ENCODE measurements at places on chromosomes 6 and 20.

DNA sequence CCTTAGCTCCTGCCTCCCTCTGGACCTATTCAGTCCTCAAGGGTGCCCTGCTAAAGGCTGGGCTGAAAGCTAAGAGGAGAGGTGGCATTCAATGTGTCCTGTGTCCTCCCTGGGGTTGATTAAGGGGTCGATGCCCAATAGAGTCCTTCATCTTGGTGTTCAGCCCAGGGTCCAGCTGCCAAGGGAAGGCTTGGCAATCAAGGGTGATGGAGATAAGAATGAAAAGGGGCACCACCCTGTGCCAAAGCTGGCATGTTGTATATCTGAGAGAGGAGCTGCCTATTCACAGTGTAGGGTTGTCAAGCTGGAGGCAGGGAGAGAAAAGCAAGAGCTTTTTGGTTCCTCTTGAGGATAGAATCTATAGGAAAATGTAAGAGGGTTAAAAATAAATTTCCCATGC, 12.3 kb downstream of the C20orf173 start:
- DNase-seq, result no peak

DNA sequence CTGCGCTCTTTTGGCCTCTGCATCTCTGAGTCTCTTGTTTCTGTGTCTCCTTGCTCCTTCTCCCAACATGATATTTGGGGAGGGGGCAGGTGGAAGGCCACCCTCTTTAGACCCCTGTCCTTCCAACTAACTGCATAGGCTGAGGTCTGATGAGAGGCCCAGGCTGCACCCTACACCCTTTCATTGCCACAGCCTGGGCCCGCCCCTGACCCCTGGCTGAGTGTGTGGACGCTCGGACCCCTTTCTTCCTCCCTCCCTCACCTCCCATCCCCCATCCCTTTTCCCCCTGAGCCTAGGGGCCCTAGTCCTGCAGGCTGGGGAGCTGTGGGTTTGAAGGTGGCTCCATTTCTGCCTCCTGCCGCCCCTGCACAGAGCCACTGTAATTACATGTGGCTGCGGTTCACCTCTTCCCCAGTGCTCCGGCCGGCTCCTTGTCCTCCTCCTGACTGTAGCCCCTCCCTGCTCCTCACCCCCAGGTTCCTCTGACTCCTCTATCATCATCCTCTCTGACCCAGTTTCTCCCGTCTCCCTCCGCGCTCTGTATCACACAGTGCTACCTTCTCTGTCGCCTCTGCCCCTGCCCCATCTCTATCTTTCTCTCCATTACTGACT, 6.8 kb downstream of the MDFI start:
- no peak for DNase-seq

DNA sequence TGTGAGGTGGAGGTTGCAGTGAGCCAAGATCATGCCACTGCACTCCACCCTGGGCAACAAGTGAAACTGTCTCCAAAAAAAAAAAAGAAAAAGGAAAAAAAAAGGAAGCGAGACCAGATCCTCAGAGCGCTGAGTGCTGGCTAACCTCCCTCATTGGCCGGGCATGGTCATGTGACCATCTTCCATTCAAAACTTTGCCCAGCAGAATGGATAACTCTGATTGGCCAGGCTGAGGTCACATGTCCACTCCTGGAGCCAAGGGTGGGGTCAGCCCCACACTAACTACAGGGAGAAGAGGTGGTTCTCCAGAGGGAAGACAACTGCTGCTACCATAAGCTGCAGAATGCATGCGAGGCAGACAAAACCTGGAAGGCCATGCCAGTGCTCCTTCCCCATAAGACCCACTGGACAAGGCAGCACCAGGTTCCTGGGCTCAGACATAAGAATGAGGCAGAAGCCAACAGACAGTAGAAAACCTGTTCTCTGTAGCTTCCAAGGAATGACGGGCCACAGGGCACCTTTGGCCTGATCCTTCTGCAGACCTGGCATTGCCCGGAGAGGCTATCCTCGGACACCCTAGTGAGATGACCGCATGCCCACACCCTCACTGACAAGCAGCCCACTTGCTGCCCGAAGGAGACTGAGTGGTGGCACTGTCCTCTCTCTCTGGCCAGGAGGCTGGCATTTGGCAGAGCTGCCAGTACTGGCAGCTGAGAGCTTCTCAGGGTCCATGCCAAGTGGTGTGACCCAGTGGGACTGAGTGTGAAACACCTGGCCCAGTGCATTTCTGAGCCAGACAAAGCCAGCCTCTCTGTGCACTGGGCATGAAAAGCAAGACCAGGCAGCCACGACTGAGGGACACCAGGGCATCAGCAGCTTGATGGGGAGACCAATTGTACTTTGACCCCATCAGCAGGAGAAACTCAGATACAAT, 311.9 kb upstream of the SULF2 start:
- DNase-seq, result no peak

DNA sequence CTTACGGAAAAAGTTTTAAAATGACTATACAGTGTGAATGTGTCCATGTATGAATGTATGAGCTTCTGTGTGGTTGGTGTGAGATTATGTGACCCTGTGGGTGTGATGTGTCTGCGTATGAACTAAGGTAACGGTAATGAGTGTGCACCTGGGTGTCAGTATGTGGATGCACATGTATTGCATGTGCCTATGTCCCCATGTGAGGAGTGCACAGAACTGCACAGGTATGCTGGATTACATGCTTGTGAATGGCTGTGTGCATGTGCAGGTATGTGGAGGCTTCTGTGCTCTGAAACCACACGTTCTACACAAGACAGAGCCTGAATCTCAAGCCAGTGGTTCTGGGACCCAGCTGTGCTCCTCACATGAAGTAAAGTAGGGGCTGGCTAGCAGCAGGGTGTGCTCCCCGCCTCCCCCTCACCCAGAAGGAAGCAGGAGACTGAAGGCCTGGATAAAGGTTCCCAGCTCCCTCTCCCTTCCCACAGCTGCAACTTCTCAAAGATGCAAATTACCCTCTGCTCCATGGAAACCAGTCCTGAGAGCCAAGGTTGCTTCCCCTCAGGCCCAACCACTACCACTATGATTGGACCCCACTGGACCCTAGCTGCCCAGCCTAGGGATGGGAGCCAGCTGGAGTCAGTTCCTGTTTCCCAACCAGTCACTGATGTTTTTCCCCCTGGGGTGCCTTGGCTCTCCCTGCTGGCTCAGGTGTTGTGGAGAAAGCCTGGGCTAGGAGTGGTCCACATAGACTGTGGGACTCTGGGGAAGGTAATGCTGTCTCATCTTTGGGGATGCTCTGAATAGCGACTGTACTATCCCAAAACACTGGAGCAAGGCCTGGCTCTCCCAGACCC, 24.8 kb upstream of the SPDEF start:
- DNase-seq, result no peak

GRCh38 chr6:44495036-44495901, 107.8 kb downstream of the CDC5L start:
- no peak for DNase-seq

Data from SW 1271 (cell line).